ENCODE measurements at places on chromosomes 4 and X.

DNA sequence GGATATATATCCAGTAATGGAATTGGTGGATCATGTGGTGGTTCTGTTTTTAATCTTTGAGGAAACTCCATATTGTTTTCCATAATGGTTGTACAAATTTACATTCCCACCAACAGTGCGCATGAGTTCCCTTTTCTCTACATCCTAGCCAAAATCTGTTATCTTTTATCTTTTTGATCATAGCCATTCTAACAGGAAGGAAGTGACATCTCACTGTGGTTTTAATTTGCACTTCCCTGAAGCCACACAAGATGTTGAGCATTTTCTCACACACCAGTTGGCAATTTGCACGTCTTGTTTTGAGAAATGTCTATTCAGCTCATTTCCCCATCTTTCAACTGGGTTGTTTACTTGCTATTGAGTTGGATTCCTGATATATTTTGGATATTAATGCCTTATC, 194.9 kb downstream of the CBLL2 start:
- no peak for DNase-seq

DNA sequence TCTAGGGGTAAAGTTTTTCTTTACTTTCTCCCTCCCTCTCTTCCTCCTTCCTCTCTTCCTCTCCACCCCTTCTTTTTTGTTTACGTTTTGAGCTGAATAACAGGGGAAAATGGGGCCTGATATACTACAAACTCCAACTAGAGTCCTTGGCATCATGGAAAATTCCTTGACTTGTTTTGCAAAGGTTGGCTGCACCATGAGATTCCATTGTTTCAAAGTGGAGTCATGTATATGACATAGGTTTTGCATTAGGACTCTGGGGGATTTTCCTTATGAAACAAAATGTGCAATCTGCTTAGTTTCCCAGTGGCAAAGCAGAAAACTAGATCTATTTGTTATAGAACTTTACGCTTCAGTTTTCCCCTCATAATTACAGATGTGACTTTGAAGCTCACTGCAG, 233.5 kb upstream of the PGRMC2 start:
- DNase-seq = no peak

- DNase-seq = no peak
Observed at GRCh38 chr4:26139310-26139924, 181.4 kb upstream of the RBPJ start.

DNA sequence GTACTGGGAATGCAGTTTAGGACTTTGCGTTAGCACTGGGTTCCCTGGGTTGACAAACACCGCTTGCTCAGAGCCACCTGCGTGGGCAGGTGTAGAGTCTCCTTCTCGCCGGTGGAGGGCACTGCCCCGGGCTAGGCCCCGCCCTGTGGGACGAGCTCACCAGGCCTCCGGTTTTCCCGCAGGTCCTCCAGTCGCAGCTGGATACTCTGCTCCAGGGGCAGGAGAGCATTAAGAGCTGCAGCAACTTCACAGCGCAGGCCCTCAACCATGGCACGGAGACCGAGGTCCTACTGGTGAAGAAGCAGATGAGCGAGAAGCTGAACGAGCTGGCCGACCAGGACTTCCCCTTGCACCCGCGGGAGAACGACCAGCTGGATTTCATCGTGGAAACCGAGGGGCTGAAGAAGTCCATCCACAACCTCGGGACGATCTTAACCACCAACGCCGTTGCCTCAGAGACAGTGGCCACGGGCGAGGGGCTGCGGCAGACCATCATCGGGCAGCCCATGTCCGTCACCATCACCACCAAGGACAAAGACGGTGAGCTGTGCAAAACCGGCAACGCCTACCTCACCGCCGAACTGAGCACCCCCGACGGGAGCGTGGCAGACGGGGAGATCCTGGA, 49.2 kb upstream of the MND1 start:
- no peak for DNase-seq
